ENCODE measurements at places on chromosomes 5 and 9.

GRCh38 chr9:4277531-4277991 is 22.3 kb downstream of the GLIS3 start:
- DNase-seq: no peak

- no peak for DNase-seq
Measured at GRCh38 chr5:39253196-39253595, 33.8 kb upstream of the FYB1 start.

- DNase-seq: no peak
Measured at GRCh38 chr9:2758162-2758897, 41.0 kb downstream of the KCNV2 start.

GRCh38 chr9:108544866-108545265 is 310.9 kb downstream of the ACTL7B start:
- DNase-seq: no peak

GRCh38 chr5:111680737-111681413 is 76.1 kb downstream of the NREP start:
- DNase-seq: no peak

DNA sequence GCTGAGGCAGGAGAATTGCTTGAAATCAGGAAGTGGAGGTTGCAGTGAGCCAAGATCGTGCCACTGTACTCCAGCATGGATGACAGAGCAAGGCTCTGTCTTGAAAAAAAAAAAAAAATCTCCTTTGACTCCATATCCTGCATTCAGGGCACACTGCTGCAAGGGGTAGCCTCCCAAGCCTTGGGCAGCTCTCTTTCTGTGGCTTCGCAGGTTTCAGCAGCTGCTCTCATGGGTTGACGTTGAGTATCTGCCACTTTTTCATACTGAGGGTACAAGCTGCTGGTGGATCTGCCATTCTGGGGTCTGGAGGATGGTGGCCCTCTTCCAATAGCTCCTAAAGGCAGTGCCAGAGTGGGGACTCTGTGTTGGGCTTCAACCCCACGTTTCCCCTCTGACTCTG is 2198.1 kb upstream of the WWC1 start:
- no peak for DNase-seq

DNA sequence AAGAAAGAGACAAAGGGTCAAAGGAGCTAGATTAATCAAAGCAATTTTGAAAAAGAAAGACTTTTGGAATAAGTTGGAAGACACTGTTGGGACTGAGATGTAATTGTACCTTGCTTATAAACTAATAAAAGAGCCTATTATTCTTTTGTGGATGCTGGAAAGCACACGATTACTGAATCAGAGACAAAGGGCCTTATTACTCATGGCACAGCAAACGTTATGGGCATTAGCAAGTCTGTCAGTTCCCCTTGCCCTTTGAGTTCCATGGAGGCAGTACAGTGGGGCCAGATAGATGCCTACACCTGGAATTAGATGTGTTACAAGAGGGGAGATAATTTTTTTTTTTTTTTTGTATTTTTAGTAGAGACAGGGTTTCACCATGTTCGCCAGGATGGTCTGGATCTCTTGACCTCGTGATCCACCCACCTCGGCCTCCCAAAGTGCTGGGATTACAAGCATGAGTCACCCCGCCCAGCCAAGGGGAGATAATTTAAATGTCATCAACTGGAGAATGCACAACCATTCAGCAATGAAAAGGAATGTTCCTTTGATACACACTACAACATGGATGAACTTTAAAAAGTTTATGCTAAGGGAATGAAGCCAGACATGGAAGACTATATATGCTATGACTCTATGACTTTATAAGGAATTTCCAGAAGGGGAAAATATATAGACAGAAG is 128.9 kb downstream of the STARD4 start:
- DNase-seq: no peak

- DNase-seq: no peak
Measured at GRCh38 chr9:137234758-137235423, 4.2 kb downstream of the SLC34A3 start.

DNA sequence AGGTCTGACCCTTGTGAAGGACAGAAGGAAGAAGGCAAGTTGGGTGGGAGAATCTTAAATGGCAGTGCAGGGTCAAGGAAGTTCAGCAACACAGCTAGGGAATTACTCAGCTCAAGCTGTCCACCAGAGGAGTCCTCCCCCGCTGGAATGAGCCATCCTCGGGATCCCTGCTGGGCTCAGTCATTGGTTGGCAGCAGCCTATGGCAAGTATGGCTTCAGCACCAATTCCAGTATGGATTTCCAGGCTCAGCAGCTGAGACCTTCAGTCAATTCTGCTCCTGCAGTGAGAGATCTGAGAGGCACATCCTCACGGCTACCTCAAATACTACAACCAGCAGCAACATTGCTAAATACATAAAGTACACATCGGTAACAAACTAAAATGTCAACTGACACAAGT is 280.6 kb upstream of the PIK3R1 start:
- no peak for DNase-seq

DNA sequence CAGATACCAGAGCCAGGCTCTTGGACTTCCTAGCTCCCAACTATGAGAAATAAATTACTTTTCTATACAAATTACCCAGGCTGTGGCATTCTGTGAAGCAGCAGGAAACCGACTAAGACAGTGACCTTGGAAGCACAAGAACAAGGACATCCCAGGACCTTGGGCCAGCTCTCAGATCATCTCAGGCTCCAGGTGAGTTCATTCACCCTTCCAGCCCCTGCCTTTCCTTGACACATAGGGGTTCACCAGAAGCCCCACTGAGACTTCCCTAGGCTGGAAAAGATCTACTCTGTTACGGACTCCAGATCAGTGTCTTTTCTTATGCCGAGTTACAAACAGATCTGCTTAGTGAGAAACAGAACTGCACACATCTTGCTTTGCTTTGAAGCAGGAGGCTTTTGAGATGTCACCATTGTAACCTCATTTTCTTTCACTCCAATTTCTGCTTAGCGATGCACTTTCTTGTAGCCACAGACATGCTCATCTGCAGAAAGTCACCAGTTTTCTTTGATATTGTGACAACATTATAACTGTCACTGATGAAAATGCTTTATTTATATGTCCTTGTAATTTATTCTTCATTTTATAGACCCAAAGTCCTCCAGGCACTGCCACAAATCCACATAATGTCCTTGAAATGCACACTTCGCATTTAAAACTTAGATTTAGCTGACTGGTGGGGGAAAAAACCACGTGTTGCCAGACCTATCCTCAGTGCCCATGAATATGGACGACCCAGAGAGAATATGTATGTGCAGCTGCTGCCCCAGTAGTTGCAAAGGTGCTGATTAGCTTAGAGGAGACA is 8.1 kb downstream of the CD180 start:
- no peak for DNase-seq

GRCh38 chr5:137580030-137580429 is 80.9 kb upstream of the SPOCK1 start:
- DNase-seq: no peak

DNA sequence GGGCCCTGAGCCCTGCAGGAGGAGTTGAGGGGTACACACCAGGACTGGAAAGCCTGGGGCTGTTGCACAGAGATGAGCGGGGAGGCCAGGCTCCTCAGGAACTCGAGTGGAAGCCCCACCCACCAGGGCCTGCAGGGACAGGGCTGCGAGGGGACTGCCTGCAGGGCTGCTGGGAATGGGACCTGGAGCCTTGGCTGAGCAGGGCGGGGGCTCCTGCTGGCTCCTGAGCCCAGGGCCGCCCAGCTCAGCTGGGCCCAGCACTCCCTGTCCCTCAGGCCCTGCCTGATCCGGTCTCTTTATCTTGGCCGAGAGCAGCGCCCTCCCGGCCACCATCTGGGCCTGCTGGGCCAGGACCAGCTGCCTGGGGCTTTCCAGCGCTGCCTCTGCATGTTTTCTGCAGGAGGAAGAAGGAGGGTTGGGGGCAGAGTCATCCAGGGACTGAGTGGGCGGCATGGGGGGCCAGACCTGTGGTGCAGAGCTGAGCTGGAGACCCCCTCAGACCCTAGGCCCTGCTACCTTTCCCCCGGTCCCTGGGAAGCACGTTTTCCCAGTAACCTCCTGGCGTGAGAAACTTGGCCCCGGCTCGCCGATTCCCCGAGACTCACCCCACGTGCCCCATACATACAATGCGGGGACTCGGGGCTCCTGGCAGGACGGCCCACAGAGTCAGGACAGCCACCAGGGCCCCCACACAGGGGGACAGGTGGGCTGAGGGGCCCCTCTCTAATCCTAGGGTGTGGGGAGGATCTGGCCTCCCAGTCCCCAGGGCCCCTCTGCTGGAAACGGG is 9.4 kb downstream of the LCN12 start:
- no peak for DNase-seq

GRCh38 chr9:87152256-87152655 is 204.9 kb upstream of the GAS1 start:
- no peak for DNase-seq

- DNase-seq: no peak
Measured at GRCh38 chr5:135450336-135450735, 1.8 kb downstream of the TIFAB start.

- DNase-seq: no peak
Measured at GRCh38 chr9:1575939-1576338, 439.2 kb upstream of the SMARCA2 start.

DNA sequence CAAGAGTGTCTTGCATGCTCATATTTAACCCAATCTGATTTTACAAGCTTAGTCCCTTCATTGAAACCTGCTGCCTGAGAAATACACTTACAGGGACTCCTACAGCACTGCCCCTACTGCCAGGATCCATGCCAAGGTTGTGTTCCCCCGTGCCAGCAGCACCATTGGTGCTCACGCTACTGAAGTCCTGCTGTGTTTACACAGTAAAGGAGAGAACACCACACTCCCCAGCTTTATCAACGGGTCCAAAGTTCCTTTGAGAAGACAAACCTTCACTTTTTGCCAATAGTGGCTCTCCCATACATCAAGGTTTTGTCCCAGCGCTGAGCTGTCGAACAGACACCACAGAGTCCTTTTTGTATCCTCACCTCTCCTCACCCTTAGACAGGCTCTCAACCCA is 155.1 kb upstream of the WWC1 start:
- no peak for DNase-seq

DNA sequence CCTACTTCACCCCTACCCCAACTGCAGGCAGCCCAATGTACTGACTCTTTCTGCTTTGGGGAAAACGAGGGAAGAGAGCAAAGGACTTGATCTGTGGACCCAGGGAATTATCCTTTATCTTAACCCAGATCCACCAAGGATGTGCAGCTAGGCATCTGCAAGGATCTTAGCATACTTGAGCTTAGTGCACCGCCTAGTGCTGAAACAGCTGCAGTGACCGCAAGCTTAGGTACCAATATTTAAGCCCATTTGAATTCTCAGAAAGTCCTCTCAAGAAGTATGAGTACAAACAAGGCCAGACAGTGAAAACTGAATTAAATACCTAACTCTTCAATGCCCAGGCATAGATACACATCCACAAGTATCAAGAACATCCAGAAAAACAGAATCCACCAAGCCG is 576.7 kb upstream of the ADAMTS16 start:
- DNase-seq: no peak

- no peak for DNase-seq
Measured at GRCh38 chr5:42235837-42236236, 187.4 kb upstream of the GHR start.

DNA sequence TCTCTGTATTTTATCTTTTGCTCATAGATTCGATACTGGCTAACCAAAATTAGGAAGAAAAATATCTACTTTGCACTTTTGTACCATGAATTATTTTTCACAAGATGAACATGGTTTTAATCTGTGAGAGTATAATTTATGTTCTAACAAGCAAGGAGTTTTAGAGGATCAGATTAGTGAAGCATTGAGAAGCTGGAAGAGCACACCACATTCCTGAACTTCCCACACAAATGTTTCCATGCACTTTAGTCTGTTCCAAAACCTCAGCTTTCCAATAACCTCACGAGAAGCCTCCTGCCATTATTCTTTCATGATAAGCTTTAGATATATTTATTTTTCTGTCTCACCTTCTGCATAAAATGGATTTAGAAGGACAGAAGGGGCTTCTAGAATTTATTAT is 98.7 kb upstream of the MPDZ start:
- DNase-seq: no peak

DNA sequence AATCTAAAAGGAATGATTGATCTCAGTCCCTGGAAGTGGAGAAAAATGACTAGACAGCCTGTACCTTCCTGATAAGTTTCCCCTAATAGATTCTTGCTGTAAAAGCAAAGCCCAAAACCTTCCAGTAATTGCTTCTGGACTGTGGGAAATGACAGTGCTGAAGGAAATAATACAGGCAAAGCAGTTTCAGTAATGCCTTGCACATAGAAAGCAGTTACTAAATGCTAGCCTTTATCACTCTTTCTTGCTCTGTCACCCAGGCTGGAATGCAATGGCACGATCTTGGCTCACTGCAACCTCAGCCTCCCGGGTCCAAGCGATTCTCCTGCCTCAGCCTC is 50.3 kb downstream of the MAP1B start:
- DNase-seq: no peak
